Panc1 (cell line): ENCODE measurements at places on chromosomes 6 and 20.

DNA sequence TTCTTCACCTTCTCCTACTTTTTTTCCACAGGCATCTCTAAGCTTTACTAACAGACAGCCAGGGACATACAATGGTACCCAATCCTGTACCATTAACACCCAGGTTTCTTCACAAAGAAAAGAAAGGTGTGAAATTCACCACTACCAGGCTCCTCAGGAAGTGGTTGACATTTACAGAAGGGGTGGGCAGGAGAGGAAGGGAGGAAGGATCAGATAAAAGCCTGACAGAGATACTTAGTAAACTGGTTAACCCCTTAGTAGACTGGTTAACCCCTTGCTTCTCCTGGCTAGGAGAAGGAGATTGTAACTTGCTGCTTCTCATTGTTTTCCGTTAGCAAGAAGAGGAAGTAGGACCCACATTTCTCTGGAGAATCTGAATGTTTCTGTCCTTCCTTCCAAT, 7.2 kb downstream of the SAMD3 start:
- DNase-seq: no peak

GRCh38 chr20:10469599-10469998, 34.5 kb downstream of the SLX4IP start:
- DNase-seq: peak; percentile 60

DNA sequence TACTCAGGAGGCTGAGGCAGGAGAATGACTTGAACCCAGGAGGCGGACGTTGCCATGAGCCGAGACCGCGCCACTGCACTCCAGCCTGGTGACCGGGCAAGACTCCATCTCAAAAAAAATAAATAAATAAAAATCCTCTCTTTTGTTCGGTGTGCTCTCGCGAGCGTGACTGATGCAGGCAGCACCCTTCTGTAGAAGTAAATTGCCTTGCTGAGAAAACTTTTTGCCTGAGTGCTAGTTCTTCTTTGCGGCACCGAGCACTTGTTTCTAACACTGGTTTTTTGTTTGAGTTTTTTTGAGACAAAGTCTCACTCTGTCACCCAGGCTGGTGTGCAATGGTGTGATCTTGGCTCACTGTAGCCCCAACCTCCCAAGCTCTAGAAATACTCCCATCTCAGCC, 30.5 kb downstream of the PLN start:
- DNase-seq: no peak

DNA sequence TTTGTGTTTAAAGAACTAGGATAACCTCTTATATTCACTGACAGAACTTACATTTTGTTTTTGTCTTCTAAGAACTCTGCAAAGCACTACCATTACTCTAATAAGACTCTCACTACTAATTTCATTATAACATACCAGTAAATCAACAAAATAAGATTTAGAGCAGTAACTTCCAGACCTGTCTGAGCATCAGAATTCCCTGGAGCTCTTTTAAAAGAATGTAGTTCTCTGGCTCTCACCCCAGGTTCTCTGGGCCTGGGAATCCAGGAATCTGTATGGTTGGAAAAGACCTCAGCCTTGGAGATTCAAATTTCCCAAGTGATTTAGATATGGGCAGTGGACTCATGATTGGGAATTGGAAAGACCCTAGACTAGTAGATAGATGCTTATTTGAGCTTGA, 89.4 kb downstream of the JAG1 start:
- DNase-seq: no peak

GRCh38 chr6:119112812-119113530, 34.5 kb upstream of the FAM184A start:
- no peak for DNase-seq

GRCh38 chr20:24665741-24666191, 196.3 kb downstream of the SYNDIG1 start:
- no peak for DNase-seq
